Endothelial cell of coronary artery (primary cell): ENCODE measurements at places on chromosomes 13 and 19. TPM values are rescaled to one million over a fixed set of nuclear protein-coding genes. Genes with fewer than 3 reads are reported as not detected.

Gene TEX26
- not detected in 2 replicates for total RNA-seq

Gene CLEC17A
- total RNA-seq = not detected in 2 replicates

Gene TMEM38A
- 3.3 and 3.8 TPM in 2 replicates for total RNA-seq

Gene NTN5
- total RNA-seq = under 0.01 TPM in 1 of 2 replicates, not detected in the other

Gene HNRNPL
- 239 and 308 TPM in 2 replicates for total RNA-seq

Gene SPACA4
- not detected in 2 replicates for total RNA-seq

Gene LSM14A
- total RNA-seq = 135 and 150 TPM in 2 replicates

Gene ZIM2
- not detected in 2 replicates for total RNA-seq

Gene VSTM1
- not detected in 2 replicates for total RNA-seq

Gene LHB
- 0.19 TPM in 1 of 2 replicates, not detected in the other for total RNA-seq

Gene FFAR3
- total RNA-seq = not detected in 2 replicates

Gene CGB7
- total RNA-seq = 0.09 TPM in 2 replicates

Gene SYDE1
- total RNA-seq = 6.6 and 13.2 TPM in 2 replicates

Gene PNMA8A
- 2.4 and 4.4 TPM in 2 replicates for total RNA-seq

Gene SH2D3A
- 0.18 and 0.38 TPM in 2 replicates for total RNA-seq

Gene LGI4
- 0.09 TPM in 1 of 2 replicates, not detected in the other for total RNA-seq

Gene LILRA1
- not detected in 2 replicates for total RNA-seq

Gene KL
- total RNA-seq = under 0.01 TPM in 2 replicates

Gene OR10H1
- not detected in 2 replicates for total RNA-seq

Gene MEF2B
- total RNA-seq = 0.09 TPM in 1 of 2 replicates, not detected in the other

Gene GRIN2D
- 0.27 and 0.66 TPM in 2 replicates for total RNA-seq

Gene MAST1
- 0.09 and 0.36 TPM in 2 replicates for total RNA-seq

Gene OR1M1
- not detected in 2 replicates for total RNA-seq

Gene LRRC4B
- total RNA-seq = 0.09 and 0.63 TPM in 2 replicates

Gene CATSPERD
- total RNA-seq = not detected in 2 replicates
